ENCODE measurements at places on chromosomes 16 and 17. TPM values are rescaled to one million over a fixed set of nuclear protein-coding genes. Genes with fewer than 3 reads are reported as not detected.

GRCh38 chr17:78925234-78925633, at the start of gene TIMP2:
TIMP2 (minus strand) TSS chr17:78925387; CDS start chr17:78925088, 299 bp downstream.
- H3K27me3 ChIP-seq: no peaks in the 10 kb centered on the region
- peaks cover 56% of the 10 kb centered on the region for H3K4me1 ChIP-seq
- H3K27ac ChIP-seq: peak within 1 kb of the TSS; percentile 97
- H3K4me3 ChIP-seq: peak within 1 kb of the TSS; percentile 94
- H3K36me3 ChIP-seq: no peaks in the 10 kb centered on the region
- DNase-seq: peak; percentile 49

DNA sequence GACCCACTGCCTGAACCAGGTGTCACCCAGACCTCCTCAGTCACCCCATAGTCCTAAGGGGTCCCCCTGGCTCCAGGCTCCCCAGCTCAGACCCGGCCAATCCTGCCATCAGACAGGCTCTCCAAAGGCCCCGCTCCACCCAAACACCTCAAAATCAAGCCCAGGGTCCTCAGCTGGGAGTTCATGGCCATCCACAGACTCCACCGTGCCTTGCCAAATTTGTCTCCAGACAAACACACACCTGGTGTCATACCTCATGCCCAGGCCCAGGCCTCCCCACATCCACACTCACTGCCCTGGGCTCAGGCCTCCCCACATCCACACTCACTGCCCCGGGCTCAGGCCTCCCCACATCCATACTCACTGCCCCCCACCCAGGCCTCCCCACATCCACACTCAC, 12.5 kb downstream of the RPH3AL start:
- H3K4me1 ChIP-seq: no peaks in the 10 kb centered on the region
- no peak overlapping the region for H3K27ac ChIP-seq
- no peak for DNase-seq
- H3K36me3 ChIP-seq: no peaks in the 10 kb centered on the region

DNA sequence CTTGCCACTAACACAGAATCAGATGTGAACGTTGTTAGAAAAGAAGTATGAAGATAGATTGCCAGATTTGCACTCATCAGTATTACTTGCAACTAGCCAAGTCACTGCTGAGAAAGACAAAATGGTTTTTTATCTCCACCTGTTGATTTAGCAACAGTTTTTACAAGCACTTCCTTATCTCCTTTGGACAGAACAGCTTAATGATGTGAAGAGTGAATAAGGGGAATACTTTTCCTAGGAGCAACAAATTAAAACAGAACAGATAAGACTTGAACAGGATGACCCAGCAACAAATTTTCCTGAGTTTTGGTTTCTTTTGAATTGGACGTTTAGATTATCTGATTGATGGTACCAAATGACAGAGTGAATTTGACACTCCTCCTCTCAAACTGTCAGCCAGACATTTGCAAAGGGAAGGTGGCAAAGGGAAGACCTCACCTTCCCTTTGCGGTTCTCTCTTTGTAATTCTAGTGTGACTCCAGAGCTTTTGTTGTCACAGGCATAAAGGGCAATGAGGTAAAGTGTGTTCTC, 130.6 kb downstream of the NLK start:
- H3K4me3 ChIP-seq: no peak overlapping the region
- peaks cover 6% of the 10 kb centered on the region for H3K36me3 ChIP-seq
- H3K27me3 ChIP-seq: no peaks in the 10 kb centered on the region
- no peak overlapping the region for H3K27ac ChIP-seq
- DNase-seq: no peak

Gene CA4
- 1.2 TPM for total RNA-seq

- no peak for DNase-seq
- H3K27ac ChIP-seq: no peak overlapping the region
- no peaks in the 10 kb centered on the region for H3K27me3 ChIP-seq
- H3K4me1 ChIP-seq: peaks cover under 1% of the 10 kb centered on the region
- H3K4me3 ChIP-seq: no peak overlapping the region
Observed at GRCh38 chr17:21218101-21218500, 4.1 kb upstream of the TMEM11 start.

GRCh38 chr17:65892912-65893377, 299.0 kb downstream of the CEP112 start:
- no peak overlapping the region for H3K4me3 ChIP-seq
- no peak overlapping the region for H3K27ac ChIP-seq
- no peaks in the 10 kb centered on the region for H3K27me3 ChIP-seq
- no peaks in the 10 kb centered on the region for H3K4me1 ChIP-seq

Gene CSH2
- not detected for total RNA-seq

DNA sequence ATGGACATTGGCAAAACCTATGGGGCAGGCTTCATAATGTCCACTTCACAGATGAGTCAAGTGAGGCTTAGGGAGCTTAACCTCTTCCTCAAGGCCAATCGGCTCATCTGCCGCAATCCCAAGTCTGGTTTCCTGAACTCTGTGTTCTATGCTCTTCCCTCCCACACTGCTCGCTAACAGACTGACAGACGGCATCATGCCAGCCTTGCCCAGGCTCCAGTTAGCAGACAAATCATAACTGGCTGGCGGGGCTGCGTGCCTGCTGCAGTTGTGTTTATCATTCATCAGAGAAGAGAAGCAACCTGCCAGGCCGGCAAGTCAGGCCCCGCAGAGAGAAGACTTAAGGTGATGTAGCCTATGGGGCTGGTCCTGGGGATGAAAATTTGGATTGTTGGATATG, 216.2 kb upstream of the ASIC2 start:
- no peaks in the 10 kb centered on the region for H3K36me3 ChIP-seq
- DNase-seq: no peak
- no peaks in the 10 kb centered on the region for H3K4me1 ChIP-seq
- no peak overlapping the region for H3K27ac ChIP-seq
- no peaks in the 10 kb centered on the region for H3K27me3 ChIP-seq
- no peak overlapping the region for H3K4me3 ChIP-seq

GRCh38 chr17:58351182-58351581, 819 bp downstream of the SUPT4H1 start:
- H3K4me3 ChIP-seq: peak overlapping the region; percentile 84
- no peak for DNase-seq
- H3K27me3 ChIP-seq: no peaks in the 10 kb centered on the region

DNA sequence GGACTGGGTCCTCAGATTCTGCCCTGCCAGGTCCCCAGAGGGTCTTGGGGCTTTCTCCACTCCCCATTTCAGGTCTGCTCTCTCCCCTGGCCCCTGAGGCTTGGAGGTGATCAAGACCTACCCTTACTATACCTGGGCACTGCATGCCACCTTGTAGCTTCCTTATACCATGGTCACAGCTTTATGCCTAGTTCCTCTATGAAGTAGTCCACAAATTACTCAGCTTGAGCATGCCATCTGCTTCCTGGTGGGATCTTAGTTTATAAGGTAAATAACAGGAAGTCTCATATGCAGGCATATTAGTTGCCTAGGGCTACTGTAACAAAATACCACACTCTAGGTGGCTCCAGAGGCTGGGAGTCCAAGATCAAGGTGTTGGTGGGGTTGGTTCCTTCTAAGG, 11.0 kb upstream of the PMFBP1 start:
- no peaks in the 10 kb centered on the region for H3K36me3 ChIP-seq
- no peak overlapping the region for H3K27ac ChIP-seq
- H3K4me1 ChIP-seq: no peaks in the 10 kb centered on the region
- no peak for DNase-seq
- no peak overlapping the region for H3K4me3 ChIP-seq
